ENCODE measurements at places on chromosomes 16 and 17.

DNA sequence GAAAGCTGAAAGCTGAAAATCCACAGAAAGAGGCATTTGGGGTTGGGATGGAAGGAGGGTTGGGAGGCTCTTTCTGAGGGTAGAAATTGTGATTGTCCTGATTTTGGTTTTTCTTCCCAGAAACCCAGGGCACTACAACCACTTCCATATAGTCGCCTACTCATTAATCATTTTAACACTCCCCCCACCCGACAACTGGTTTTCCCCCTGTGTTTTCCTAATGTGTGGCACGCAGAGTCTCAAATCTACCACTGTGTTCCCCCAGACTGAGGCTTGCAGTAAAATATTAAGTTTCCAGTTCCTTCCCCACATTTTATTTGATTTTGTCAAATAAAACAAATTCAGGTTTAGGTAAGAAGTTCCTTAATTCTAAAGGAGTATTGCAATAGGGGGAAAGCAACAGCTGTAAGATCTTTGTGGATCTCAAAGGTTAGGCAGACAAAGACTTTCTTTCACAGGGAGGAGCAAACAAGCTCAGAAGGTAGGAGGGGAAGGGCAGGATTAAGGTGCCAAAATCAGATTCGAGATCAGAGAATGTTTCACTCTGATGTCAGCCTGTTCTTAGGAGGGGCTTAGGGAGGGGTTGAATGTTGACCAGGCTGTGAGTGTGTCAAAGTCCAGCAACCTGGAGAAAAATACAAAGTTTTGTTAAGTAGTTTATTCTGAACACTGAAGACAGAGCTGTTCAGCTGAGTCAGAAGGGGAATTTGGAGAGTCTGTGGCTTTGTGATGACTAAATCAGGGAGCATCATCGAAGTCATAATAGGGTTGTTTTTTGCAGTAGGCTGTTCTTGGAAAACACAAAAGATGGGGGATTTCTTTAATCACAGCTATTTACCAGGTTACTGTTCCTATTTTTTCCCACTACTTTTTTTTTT, 3.6 kb downstream of the ZNF267 start:
- no peak for DNase-seq

GRCh38 chr17:69500911-69501429, 86.5 kb downstream of the MAP2K6 start:
- no peak for DNase-seq

- DNase-seq, result no peak
Observed at GRCh38 chr17:58335779-58336455, 7.3 kb upstream of the TSPOAP1 start.

- DNase-seq, result no peak
Observed at GRCh38 chr16:8956265-8957062, 7.2 kb downstream of the USP7 start.

- DNase-seq, result no peak
Observed at GRCh38 chr16:13392341-13392740, 490.9 kb downstream of the SHISA9 start.

DNA sequence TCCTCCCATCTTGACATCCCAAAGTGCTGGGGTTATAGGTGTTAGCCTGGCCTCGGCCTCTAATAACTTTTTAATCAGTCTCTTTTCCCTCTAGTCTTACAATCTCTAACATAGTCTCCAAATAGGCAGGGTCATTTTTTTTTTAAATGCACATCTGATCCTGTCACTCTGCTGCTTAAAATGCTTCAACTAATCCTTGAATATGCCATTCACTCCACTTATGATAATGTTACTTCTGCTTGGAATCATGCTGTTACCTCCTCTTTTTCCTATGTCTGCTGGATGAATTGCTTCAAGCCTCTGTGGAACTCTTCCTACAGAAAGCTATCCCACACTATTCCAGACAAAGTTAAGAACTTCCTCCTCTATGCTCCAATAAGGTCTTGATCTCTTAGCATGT, 22.8 kb downstream of the CRLF3 start:
- no peak for DNase-seq

- no peak for DNase-seq
Observed at GRCh38 chr16:82118749-82119148, 51.3 kb downstream of the MPHOSPH6 start.

GRCh38 chr16:78681743-78682142, 582.3 kb downstream of the WWOX start:
- DNase-seq, result no peak

DNA sequence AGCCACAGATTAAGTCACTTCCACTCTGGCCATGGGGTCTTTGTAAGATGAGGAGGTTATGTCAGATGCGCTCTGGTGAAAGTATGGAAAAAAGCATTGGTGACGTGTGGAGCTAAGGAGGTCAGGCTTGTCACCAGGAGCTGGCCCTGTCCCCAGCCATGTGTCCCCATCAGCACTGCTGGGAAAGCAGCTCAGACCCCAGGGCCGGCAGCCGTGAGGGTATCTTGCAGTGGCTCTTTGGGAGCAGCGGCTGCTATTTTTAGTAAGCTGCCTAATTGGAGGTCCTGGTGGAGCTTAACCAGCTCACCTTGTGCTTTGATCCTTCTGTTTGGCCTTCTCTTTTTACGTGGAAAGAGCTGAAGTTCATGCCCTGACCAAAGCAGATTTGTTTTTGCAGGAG, 60.9 kb downstream of the MPRIP start:
- no peak for DNase-seq

GRCh38 chr17:75380750-75381149, 24.7 kb downstream of the GRB2 start:
- DNase-seq, result no peak

Measured in NCI-H187 (cell line).